ENCODE measurements at places on chromosomes 12 and 14. TPM values are rescaled to one million over a fixed set of nuclear protein-coding genes. Genes with fewer than 3 reads are reported as not detected.

The HOXC10 gene
- 0.19 TPM for polyA plus RNA-seq

The CELA1 gene
- polyA plus RNA-seq = not detected

The ADGRD1 gene
- 84.8 TPM for polyA plus RNA-seq

The NDRG2 gene
- 76.5 TPM for polyA plus RNA-seq

The PLEK2 gene
- polyA plus RNA-seq = 39.6 TPM

The ETV6 gene
- 14.9 TPM for polyA plus RNA-seq

Measured in large intestine (tissue), 12 donors.